Left ventricle myocardium inferior (tissue), 1 donor: ENCODE measurements at places on chromosomes 12 and 14. TPM values are rescaled to one million over a fixed set of nuclear protein-coding genes. Genes with fewer than 3 reads are reported as not detected.

The COX8C gene
- total RNA-seq = 1.3 TPM

- DNase-seq = peak; percentile 79
Measured at GRCh38 chr12:6914246-6914946, at the start of gene ENO2. Gene ENO2 (plus strand): TSS chr12:6914580. CDS start chr12:6915833, 1,253 bp downstream.

The CD27 gene
- total RNA-seq = 0.16 TPM

GRCh38 chr12:49232940-49233841 lies 31.7 kb upstream of the TUBA1C start:
- peak; percentile 75 for DNase-seq

DNA sequence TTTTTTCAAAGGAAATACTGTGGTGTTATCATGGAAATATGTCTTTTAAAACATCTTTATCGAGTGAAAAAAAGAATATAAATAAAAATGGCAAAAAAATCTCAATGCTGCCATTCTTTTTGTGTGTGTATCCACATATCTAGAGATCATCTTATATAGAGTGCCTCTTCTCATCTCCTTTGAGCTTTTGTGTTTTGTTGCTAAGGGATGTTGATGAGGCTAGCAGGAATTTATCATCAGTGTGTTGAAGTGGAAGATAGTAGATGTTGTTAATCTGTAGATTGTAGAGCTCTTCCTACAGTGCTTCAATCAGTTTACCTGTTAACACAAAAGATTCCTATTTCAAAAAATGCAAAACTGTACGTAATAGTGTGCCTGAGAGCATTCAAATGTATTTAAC lies 1738.0 kb upstream of the SEL1L start:
- no peak for DNase-seq
